ENCODE measurements at places on chromosomes 5 and 9.

- DNase-seq, result no peak
Observed at GRCh38 chr5:121055586-121055985, 591.5 kb downstream of the PRR16 start.

GRCh38 chr5:40685193-40685592 is 5.5 kb downstream of the PTGER4 start:
- DNase-seq, result no peak

DNA sequence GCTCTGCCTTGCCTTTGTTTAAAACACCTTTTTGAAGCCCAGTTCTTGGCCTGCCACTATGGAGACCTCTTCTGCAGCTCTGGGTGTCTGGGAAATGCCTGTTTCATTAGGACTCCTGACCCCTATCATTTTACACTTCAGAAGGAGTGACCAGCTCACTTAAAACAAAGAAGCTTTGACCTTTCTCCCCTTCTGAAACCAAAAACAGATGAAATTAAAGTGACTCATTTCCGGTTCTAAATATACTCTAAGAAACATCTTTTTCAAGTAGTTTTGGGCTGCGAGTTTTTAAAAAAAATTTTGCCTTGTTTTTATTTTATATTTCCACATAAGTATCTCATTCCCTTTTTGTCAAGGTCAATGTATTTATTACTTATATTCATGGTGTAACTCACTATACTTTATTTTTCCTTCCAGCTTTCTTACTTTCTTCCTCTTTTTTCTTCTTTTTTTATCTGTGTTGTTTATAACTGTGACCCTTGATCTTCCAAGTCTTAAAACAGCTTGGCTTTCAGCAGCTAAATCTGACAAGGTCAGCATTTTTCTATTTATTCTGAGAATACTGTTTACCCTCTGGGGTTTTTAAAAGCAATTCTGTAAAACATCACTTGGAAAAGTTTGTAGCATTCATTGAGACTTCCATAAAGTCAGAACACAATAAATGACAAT is 672.9 kb downstream of the NR2F1-AS1 start:
- DNase-seq, result peak; percentile 6

- no peak for DNase-seq
Observed at GRCh38 chr5:116274251-116274650, 189.4 kb downstream of the COMMD10 start.

DNA sequence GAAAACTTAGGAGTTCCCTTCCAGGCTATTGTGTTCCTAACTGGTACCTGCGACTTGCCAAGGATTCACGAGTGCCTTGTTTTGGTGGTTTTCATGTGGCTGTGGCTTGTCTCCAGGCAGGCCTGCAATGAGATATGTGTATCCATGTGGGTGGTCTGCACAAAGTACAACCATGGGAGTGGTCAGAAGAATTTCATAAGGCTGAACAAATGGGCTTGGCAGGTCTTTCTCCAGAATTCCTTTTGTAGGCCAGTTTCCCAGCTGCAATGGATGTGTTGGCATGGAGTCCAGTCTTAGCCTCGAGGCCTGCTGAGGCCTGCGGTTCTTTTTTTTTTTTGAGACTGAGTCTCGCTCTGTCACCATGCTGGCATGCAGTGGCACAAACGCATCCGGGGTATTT is 28.8 kb upstream of the MELK start:
- no peak for DNase-seq

DNA sequence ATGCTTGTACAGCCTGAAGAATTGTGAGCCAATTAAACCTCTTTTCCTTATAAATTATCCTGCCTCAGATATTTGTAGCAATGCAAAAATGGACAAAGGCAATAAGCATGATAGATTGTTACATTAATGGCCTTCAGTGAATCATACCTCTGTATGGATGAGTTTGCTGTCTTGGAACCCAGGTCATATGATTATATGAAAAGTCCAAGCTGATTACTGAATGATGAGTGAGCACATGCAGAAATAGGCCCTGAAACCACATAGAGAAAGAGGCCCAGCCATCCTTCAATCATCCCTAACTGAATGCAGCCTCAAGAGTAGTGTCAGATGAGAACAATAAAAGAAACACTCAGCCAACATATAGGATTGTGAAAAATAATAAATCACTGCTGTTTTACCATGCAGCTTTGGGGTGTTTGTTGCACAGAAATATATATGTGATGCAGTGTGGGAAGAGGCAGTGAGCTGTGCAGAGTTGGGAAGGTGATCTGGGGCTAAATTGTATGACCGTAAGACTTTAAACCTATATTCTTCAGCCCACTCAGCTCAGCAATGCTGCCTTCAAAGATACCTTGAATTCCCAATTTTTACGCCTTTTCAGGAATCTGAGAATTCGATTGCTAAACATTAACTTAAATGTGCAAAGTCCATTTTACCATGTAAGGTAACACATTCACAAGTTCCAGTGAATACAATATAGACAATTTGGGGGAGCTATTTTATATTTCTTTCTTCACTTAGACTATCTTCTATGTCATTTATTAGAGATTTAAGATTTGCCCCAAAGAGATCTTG is 36.3 kb upstream of the SHISAL2B start:
- DNase-seq, result no peak

GRCh38 chr9:33813712-33814641 is 3.0 kb upstream of the UBE2R2 start:
- no peak for DNase-seq

GRCh38 chr5:133642153-133642722 is 29.9 kb upstream of the FSTL4 start:
- DNase-seq, result no peak

DNA sequence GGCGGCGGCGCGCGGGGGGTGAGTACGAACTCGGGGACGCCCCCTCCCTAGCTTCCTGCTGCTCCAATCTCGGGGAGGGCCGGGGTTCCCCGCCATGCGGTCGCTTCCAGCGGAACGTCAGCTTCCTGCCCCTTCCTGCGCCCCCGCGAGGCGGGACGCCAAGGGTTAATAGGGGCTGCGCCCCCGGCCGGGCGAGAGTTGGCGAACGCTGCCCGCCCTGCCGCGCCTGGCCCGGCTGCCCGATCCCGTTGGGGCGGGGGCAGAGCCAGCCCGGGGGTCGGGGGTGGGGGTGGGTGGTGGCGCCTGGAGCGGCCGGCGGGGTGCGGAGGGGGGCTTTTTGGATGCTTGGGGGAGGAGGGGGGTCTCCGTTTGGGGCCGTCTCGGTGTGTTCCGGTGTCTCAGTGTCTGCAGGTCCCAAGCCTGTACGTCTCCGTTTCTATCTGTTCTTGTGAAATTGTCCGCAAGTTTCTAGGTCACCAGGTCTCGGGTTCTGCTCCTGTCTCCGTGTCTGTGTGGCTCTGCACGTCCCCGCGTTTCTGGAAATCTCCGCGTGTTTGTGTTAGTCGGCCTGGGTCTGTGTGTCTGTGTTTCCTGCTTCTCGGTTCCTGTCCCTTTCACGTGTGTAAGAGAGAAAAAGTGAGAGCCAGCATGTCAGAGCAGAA is 789 bp downstream of the COL27A1 start:
- no peak for DNase-seq

- no peak for DNase-seq
Observed at GRCh38 chr5:14884062-14884612, 12.6 kb upstream of the ANKH start.

DNA sequence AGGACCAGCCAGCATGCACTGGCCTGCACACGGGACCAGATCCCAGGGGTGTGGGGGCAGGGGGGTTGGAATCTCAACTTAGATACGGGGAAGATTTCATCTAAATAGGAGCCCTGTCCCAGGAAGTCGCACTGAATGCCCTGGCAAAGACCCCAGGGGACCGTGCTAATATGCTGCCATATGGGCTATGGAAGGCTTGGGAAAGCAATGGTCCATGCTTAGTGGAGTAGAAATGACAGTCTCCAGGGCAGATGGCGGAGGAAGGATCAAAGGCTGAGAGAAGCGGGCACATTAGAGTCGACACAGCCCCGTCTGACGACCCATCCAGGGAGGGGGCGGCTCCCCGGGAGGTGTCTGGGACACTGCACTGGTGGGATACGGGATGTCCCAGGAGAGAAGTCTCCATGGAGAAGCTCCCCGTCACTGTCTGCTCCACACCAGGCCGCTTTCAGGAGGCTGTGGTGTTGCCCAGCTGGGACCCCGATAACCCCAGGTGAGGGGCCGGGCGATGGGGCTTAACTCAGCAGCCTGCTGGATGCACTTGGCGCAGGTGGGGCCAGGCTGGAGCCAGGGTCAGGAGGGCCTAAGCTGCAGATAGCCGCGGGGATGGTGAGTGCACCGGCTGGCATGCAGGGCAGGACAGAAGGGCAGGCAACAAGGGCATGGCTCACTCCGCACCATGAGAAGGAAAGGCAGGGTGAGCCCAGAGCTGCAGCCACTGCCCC is 377.7 kb upstream of the IRX1 start:
- no peak for DNase-seq

GRCh38 chr5:26121338-26121737 is 917.0 kb downstream of the CDH9 start:
- no peak for DNase-seq

DNA sequence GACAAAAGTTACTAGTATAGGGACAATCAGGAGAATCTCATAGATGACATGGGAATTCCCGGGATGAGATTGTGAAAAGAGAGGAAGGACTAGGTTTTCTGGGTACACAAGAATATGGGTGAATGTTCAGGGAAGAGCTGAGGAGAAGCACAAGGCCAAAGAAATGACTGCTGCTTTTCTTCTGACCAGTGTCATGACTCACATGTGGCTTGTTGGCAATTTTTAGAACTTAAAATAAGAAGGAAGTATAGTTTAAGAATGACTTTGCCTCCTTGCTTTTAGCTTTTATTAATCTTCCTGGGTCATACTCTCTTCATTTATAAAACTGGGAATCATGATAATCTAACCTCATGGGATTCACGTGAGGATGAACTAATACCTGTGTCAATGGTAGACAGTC is 652.4 kb upstream of the MEF2C start:
- no peak for DNase-seq

DNA sequence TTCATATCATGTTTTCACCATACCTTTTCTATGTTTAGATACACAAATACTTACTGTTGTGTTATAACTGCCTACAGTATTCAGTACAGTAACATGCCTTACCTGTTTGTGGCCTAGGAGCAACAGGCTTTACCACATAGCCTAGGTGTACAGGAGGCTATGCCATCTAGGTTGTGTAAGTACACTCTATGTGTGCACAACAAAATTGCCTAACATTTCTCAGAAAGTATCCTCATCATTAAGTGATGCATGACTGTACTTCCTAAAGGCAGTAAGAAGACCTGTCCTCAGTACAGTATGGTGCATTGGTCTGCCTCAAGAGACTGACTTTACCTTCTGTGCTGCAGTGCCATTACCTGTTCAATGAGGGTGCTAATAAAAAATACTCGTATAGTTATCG is 7.9 kb downstream of the TXN start:
- no peak for DNase-seq

- no peak for DNase-seq
Observed at GRCh38 chr5:128681096-128681495, 143.1 kb upstream of the FBN2 start.

DNA sequence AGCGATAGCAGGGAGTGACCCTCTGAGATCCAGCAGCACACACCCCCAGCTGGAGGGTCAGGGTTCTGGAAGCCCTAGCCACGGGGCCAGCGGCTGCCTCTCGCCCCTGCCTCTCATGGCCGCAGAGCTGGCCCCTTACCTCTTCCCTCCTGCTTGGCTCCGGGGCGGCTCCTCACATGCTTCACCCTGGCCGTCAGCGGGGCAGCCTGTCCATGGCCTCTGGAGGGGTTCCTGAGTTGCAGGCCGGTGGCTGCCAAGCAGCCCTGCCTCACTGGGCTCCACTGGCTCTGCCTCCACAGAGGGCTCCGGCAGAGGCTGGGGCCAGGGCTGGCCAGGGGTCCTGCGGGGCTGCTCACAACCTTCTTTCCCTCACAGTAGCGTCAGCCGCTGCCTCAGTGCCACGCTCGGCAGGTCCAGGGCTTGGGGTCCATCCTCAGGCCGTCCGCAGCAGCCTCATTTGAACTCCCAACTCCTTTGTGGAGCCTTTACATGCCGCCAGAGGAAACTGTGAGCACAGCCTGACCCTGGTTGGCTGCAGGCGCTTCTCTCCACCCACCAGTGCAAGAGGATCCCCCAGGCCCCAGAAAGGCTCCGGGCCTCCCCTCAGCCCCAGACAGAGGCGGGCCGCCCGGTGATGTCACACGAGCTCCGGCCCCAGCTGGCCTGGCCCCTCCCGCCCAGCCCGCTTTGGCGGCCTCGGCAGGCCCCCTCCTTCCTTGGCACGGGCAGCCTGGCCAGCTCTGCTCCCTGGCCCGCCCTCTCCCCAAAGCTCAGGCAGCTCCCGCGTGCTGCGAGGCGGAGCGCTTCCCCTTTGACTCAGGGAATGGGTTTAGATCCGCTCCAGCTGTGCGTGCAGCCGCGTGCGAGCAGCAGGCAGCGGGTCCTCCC is at the start of gene ANGPTL2:
Gene ANGPTL2, minus strand, starts transcription at position 460 of the 888 bp plus-strand sequence. CDS start 13,904 bp downstream, outside the sequence.
- peak; percentile 94 for DNase-seq

- no peak for DNase-seq
Observed at GRCh38 chr5:178525906-178526732, 64.1 kb downstream of the COL23A1 start.

DNA sequence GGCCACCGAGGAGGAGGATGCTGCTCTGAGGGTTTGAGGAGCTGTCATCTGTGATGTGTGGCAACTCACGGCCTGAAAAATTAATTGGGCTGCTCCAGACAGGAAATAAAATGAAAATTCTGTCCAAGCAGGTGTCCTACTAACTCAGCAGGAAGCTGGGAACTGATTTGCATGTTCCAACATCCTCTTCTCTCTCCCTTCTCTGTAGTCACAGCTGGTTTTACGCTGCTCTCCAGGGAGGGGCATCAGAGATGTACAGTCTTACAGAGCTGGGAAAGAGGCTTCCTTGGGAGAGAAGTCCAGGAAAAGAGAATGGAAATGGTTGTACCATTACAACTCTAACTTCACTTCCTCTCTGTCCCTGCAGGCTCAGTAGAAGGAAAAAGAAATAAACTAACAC is 24.2 kb upstream of the SIL1 start:
- DNase-seq, result no peak

DNA sequence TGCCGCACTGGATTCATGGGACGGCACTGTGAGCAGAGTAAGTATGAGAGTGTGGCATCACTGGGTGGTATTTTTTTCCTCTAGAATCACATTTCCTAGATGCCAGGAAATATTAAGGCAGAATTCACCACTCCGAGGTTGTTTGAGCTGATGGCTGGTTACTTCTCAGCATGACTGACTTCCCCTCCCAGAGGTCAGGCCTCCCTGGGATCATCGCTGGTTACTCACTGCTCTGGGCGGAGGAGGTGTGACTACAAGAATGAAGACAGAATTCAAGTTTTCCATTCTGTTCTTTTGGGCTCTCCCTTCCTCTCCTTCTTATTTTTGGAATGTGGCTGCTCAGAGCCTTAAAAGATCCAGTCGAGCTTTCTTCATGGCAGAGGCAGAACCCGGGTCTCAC is 76.6 kb upstream of the PRRC1 start:
- DNase-seq, result no peak

GRCh38 chr9:115969096-115969495 is 184.5 kb upstream of the PAPPA start:
- no peak for DNase-seq

GRCh38 chr5:176387384-176387925 is 943 bp downstream of the NOP16 start:
- DNase-seq, result no peak

DNA sequence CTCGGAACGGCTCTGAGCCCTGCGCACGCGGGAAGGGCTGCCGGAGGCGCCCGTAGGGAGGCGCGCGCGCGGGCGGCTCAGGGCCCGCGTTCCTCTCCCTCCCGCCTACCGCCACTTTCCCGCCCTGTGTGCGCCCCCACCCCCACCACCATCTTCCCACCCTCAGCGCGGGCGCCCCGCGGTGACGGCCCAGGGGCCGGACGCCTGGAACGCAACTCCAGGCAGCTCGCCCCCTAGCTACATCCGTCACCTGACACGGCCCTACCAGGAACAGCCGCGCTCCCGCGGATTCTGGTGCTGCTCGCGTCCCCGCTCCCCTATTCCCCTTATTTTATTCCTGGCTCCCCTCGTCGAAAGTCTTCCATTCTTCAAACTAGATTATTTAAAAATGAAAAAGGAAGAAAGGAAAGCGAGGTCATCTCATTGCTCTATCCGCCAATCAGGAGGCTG is at the start of gene CDKN2B-AS1:
Gene CDKN2B-AS1, plus strand, starts transcription at position 236 of the 450 bp plus-strand sequence.
- no peak for DNase-seq

Measured in AG04450 (cell line).